ENCODE measurements at places on chromosomes 12 and 14.

- no peak for DNase-seq
These were observed 9.3 kb upstream of the ITGA5 start for GRCh38 chr12:54428050-54429013.

DNA sequence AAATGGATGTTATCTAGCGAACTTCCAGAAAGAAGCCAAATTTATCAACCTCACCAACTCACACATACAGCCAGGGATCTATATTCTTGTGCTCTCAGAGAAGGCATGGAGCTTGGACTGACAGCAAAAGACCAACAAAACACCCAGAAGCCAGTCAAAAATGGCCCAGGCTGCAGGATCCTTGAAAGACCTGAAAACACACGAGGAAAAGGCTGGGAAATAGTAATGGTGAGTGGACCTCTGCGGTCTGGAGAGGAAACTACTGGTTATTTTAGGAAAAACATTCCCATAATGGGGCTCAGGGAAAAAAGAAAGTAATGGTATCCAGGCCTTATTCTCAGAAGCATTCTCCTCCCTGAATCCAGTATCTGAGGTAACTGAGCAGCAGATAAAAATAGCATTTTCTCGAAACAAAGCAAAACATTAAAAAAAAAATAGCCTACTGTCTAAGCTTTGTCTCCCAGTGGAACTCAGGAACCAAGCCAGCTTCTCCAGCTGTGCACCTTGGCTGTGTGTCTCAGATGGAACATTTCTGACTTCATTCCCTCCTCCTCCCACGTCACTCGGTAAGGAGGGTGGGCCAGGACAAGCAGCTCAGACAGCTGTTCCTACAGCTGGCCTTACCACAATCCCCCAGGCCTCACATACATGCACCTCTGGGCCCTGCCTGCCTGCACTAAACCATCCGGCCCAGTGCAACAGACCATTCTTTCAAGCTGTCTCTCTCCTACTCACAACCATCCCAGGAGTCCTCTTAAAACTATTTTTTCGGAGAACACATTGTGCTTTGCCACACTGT, 249.9 kb downstream of the DAD1 start:
- no peak for DNase-seq

GRCh38 chr12:106317406-106318082, 15.0 kb downstream of the TCP11L2 start:
- no peak for DNase-seq

- DNase-seq, result no peak
These were observed 54.8 kb upstream of the C14orf180 start for GRCh38 chr14:104524726-104525125.

- no peak for DNase-seq
These were observed 496.3 kb downstream of the NELL2 start for GRCh38 chr12:44379831-44380230.

DNA sequence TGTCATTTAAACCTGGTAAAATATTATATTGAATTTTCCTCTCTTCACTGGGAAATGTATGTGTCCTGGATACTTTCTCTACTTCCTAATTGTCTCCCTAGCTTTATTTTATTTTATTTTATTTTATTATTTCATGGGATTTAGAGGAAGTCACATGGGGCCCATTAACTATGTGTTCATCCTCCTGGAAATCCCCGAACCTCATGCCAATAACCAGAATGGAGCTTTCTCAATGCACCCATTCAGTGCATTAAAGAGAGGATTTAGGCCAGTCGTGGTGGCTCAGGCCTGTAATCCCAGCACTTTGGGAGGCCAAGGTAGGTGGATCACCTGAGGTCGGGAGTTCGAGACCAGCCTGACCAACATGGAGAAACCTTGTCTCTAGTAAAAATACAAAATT, 1.3 kb upstream of the RPGRIP1 start:
- no peak for DNase-seq

- no peak for DNase-seq
These were observed 9.1 kb downstream of the VWF start for GRCh38 chr12:6115389-6115788.

GRCh38 chr14:33375786-33376185, 437.1 kb downstream of the NPAS3 start:
- DNase-seq, result no peak

DNA sequence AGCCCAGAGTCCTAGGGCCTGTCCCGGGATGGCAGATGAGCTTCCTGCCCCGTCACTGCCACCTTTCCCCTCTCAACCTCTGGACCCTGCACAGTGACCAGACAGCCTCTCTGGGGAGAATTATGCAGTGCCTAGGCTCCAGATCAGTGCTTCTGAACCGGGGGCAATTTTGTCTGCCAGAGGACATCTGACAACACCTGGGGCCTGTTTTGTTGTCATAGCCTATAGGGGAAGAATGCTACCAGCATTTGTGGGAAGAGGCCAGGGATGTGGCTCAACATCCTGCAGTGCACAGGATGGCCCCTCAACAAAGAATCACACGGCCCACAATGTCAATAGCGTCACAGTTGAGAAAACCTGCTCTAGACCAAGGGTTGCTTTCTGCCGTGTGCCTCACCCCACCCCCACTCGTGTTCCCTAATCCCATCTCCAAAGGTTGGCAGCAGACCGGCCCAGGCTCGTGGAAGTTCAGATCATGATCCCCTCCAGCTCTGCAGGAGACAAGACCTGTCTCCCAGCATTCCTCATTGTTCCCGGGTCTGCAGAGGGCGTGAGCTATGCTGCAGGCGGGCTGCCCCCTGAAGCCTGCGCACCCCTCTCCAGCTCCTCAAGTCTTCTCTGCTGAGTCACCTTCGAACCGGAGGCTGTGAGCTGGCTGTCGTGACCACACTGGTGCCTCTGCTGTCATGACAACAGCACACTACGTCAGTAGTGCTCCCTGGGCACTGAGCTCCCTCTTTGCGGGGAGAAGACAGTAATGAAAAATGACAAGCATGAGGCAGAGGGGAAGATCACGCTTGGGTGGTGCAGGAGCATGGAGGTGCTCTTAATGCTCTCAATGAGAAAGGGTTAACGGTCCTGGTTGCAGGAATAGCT, 2.0 kb upstream of the GAPDH start:
- peak; percentile 73 for DNase-seq

DNA sequence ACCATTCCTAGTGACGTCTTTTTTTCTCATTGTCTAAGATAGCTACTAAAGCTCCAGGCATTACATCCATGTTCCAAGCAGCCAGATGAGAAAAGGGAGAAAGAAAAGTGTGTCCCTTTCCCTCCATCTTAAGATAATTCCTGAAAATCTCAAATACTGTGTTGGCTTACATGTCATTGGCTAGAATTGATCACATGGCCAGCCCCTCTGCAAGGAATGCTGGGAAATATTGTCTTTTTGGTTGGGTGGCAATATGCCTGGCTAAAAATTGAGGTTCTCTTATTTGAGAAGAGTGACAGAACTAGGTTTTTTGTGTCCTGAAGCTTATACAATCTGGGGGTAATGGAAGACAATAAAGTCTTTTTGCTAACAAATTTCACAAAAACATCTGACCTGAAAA, 264.3 kb downstream of the RPAP3 start:
- no peak for DNase-seq

- DNase-seq, result no peak
These were observed 75.2 kb downstream of the PLEKHG3 start for GRCh38 chr14:64779472-64779871.

GRCh38 chr14:85604714-85605113, 74.8 kb downstream of the FLRT2 start:
- no peak for DNase-seq

GRCh38 chr12:29581631-29582030, 84.1 kb upstream of the OVCH1 start:
- no peak for DNase-seq

GRCh38 chr14:94124582-94125377, 4.6 kb downstream of the IFI27L2 start:
- DNase-seq, result no peak

DNA sequence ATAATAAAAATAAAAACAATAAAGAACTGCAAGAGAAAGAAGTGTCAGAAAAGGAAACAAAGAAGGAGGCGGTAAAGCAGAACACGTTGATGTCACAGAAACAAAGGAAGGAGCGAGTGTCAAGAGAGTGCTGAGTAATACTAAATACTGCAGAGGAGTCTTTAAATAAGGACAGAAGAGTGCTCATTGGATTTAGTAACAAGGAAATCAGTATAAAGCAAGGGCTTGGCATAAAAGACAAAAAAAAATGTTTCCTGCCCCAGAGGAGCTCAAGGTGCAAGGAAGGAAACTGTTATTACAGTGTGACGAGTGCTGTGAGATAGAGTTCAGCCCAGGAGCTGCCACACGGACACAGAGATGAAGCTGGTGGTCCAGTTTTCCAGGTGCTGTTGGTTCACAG, 8.4 kb upstream of the TUBA1A start:
- DNase-seq, result no peak

DNA sequence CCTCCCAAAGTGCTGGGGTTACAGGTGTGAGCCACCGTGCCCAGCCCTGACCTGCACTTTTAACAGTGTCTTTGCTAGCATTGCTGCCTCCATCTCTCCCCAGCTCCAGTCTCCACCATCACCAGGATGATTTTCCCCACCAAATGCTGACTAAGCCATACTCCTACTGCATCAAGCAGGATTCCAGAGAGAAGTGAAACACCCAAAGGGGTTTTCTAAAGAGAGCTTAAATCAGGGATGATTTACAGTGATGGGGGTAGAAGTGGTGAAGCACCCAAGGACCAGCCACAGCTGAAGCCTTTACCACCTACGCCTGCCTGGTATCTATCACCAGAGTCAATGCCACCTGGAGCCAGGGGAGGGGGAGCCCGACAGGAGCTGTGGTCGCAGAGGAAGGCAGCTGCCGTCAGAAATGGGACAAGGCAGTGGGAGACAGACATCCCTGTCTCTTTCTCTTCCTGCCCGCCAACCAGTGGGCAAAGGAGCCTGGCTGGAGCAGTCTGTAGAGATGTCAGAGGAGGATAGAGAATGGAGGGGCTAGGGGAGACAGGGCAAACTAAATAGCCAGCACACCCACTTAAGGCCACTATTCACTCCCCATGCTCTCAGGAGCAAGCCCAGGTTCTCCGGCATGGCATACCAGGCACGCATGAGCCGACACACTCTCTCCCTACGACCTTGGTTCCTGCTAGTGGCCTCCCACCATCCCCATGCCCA, 22.4 kb upstream of the CD9 start:
- no peak for DNase-seq

DNA sequence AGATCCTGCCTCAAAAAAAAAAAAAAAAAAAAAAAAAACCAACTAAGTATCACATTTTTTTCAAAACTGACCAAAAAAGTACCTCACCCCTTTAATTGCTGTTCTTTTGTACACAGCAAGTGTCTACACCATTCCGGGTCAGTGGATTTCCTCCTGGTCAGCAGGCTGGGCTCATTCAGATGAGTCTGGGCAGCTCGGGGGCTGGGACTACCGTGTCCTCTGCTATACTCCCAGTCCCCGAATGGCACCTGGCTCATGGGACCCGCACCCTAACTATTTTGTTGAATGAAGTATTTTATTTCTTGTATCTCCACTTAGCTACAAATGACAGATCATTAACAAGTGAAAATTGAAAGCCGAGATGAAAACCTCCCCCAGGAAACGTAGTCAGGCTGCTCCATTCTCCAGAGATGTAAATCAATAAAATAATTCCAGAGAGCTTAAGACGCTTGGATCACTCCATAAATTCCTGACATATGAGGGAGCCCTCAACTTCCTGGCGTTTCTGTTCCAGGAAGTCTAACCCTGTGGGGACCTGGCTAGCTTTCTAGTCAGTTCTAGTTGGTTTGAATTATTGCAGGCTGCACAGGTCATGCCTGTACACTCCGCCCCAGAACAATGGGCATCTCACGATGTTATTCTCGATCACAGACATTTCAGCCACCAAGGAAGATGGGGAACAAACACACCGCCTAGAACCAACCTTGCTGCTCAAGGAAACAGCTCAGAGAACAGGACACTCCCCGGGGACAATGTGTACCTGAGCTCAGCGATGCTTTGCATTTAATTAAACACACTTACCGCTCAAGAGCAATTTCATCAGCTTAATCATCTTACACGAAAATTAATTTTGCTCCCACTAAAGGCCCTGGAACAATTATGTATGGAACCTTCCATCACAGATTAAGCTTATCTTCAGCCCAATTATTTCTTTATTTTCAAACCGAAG, 76.3 kb downstream of the RIMBP2 start:
- DNase-seq, result no peak

DNA sequence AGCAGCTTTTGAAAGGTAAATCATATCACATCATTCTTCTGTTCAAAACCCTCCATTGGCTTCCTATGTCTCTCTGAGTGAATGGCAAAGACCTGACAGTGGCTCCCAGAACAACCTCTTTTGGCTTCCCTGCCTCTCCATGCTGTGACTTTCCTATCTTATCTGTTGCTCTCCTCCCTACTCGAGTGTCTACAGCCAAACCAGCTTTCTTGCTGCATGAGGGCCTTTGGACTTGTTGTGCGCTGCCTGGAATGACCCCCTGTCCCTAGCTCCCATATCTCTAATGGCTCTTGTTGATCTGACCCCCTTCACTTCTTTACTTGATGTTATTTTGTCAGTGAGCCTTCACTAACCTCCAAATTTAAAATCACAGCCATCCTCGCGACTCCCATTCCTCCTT, 2.5 kb downstream of the SYNE2 start:
- no peak for DNase-seq

DNA sequence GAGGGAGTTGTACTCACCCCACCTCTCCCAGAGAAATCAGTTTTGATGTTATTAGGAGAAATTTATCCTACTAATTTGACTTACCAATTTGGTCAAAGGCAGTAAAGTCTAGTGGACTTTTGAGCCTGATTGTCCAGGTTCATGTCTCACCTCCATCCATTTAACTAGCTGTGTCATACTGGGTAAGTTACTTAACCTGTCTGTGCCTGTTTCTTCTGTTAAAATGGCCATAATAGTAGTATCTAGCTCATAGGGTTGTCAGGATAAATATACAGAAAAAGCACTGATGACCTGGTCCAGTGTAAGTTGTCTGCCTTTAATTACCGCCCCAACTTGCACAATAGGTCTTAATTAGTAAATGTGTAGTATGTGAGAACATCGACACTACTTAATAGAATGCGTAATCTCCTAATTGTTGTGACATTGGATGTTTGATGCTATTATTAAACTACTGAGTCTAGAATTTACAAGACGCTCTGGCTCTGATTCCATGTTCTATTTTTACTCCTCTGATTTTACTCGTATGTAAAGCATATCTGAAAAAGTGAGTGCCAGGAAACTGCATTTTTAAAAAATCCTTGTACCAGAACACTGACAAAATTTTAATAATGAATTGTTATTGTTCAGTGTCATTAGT, 1.5 kb downstream of the RAB21 start:
- DNase-seq, result no peak

- DNase-seq, result no peak
These were observed 54.7 kb downstream of the BCL11B start for GRCh38 chr14:99217066-99217955.

- no peak for DNase-seq
These were observed 189.5 kb downstream of the TTC8 start for GRCh38 chr14:89013698-89014568.

DNA sequence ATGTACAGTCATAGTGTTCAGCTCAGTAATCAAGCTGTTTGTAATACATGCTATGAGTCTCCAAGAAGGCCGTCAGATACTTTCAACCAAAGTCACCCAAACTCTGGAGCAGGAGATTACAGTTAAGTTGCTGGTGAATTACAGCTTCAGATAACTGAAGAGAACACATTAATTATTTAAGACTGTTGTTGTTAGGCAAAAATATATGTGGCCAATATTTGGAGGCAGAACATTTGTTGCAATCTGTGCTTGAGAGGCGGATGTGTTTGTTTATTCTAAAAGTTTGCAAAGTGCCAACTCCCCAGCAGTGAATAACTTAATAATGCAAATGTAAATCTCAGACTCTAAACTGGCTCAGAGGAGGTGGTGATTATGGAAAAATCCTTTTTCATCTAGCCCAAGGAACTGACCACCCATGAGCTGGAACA, 300.7 kb upstream of the TBX3 start:
- DNase-seq, result no peak

GRCh38 chr12:24482044-24482443, 466.9 kb downstream of the BCAT1 start:
- no peak for DNase-seq
